Activated CD4-positive, CD25-positive, alpha-beta regulatory T cell treated with anti-CD3 and anti-CD28 coated beads, Interleukin-2, amount 50 U/mL, for 24 hours (primary cell): ENCODE measurements at places on chromosomes 5 and 9.

GRCh38 chr5:159038907-159039306 lies 60.8 kb downstream of the EBF1 start:
- ATAC-seq: no peak

DNA sequence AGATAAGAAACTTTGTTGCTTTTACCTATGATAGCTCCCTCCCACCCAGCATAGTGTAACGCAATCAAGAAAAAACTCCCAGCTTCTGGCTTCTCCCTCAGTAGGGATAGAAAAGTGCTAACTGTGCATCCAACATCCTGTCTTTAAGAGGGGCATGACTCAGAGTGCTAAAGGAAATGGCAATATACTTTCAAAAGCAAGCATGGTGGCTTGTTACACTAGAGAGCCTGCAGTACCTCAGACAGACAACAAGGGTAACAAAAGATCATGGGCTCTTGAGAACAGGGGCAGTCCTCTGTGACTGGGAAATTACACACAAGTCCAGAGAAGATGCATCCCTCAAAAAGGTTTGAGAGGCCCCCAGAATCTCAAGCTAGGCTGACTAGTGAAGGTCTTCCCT lies 37.8 kb downstream of the PRELID2 start:
- ATAC-seq: no peak

GRCh38 chr9:18061856-18062255 lies 412.1 kb upstream of the ADAMTSL1 start:
- ATAC-seq: no peak

- no peak for ATAC-seq
These were observed 53.0 kb upstream of the SIMC1 start for GRCh38 chr5:176185133-176185733.

- no peak for ATAC-seq
These were observed 51.9 kb downstream of the LMX1B start for GRCh38 chr9:126665644-126666035.

DNA sequence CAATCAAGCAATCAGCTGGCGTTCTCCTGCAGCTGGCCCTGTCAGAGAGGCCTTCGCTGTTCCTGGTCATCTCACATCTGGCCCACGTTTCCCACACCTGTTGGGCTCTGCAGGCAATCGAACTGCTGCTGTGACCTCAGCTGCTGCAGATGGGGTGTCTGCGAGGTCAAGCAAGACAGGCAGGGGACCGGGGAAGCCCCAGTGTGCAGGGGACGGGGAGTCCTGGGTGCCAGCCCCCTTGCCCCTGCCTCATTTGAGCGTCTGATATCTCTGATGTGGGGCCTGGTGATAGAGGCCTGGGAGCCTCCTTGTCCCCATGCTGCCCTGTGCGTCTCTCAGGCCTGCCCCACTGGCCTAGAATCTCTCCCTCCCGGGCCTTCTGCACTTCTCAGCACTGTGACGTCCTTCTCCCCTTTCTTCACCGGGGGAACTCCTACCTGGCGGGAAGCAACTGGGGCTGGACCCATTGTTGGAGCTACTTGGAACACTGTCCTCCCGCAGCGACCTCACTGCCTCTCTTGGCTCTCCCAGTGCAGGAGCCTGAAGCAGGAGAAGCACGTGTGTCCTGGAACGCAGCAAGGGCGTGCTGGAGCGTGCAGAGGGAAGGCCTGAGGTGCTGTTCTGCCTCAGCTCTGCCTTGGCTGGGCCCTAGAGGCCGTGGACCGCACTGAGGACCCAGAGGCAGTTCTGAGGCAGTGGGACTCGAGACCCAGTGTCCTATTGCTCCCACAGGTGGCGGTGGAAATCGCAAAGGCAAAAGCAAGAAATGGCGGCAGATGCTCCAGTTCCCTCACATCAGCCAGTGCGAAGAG lies 3.9 kb downstream of the GRK6 start:
- no peak for ATAC-seq

GRCh38 chr5:7878381-7878873 lies 9.5 kb downstream of the MTRR start:
- ATAC-seq: peak; percentile 68

GRCh38 chr5:16536246-16536645 lies 70.6 kb upstream of the ZNF622 start:
- no peak for ATAC-seq

- no peak for ATAC-seq
These were observed 7.3 kb downstream of the FCN2 start for GRCh38 chr9:134887686-134888602.

DNA sequence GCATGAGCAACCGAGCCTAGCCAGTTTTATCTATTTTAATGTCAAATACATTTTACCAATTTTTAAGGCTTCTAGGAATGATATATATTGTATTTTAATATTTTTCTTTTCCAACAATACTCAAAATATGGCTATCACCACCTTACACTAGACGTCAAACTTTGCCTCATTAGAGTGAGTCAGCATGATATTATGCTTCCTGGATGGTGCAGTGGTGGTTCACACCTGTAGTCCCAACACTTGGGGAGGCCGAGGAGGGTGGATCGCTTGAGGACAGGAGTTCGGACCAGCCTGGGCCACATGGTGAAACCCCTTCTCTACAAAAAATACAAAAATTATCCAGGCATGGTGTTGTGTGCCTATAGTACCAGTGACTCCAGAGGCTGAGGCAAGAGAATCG lies 7.3 kb upstream of the CDC14B start:
- no peak for ATAC-seq

DNA sequence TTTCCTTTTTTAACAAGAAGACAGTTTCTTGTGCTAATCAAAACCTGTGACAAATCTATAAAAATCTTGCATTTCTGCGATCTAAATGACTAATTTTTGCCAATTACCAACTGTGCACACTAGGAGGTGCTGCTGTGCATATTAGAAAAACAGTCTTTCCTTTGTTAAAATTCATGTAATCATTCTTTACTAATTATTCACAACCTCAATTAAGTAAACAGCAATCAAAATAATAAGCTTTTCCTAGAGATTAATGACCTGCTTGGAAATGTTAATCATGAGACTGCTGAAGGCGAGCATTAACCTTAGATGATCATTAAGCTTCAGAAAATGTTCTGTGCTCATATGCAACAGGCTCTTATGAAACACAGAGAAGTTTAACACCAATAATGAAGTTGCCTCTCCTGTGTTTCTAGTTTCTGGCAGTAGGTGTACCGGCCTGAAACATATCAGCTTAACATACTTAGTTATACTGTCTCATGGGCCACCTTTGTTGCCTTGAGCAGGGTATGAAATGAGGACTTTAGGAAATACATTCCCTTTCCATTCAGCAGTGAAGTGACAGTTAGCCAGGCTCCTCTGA lies 17.7 kb downstream of the RFESD start:
- ATAC-seq: no peak

- no peak for ATAC-seq
These were observed 150.3 kb downstream of the GPBP1 start for GRCh38 chr5:57324181-57324580.

- no peak for ATAC-seq
These were observed 99.1 kb downstream of the ADAMTS6 start for GRCh38 chr5:65382582-65382981.

DNA sequence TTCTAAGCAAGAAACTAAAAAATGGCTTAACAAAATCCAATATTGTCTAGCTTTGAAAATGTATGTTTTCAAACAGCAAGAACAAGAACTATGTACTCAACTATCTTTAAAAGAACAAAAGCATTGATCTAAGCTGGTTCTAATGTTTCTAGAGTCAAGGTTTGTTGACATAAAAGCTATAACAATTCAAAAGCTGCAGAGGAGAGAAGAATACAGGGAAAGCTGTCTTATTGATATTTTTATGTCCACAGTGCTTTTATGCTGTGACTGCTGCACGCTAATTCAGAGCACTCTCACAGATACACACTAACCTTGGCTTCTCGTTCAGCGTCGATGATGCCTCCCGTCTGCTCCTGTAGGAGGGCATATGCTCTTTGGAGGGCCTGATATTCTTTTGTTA lies 129.5 kb upstream of the DPYSL3 start:
- no peak for ATAC-seq

GRCh38 chr9:91043811-91044175 lies 242.2 kb downstream of the SYK start:
- ATAC-seq: no peak

- no peak for ATAC-seq
These were observed 40.4 kb downstream of the EXD3 start for GRCh38 chr9:137382444-137383080.

DNA sequence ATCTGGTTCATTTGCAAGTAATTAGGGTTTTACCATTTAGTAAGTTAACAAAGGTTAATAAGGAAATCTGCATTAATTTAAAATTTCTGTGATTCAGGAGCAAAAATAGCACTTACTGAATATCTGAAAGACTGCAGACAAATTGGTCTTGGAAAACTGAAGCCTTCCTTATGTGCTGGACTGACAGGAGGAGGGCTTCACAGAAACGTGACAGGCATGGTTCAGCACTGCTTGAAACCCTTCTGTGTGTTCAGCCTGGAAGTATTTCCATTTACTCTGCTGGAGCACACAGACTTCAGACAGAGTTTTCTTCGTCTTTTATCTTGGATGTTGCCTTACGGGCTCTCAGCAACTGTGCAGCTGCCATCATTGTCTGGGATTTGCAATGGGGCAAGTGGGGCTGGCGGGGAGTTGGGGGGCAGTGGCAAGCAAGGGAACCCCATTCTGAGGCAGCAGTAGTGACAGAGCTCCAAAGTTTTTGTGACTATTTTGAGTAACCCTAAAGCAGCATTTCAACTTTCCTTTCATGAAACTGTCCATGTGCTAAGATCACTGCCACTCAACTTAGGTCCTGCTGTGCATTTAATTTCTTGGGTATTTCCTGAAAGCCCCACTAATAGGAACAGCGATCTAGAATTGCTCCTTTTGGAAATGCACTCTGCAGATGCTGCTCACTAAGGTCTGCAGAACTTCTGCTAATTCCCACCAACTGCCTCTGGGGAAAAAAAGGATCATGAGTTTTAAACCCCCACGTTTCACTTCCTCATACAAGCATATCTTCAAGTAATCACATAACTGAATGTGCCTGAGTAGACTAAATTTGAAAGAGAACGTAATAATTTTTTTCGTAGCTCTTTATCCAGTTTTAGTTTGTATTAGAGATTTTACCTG lies 56.6 kb downstream of the KCNN2 start:
- ATAC-seq: no peak

DNA sequence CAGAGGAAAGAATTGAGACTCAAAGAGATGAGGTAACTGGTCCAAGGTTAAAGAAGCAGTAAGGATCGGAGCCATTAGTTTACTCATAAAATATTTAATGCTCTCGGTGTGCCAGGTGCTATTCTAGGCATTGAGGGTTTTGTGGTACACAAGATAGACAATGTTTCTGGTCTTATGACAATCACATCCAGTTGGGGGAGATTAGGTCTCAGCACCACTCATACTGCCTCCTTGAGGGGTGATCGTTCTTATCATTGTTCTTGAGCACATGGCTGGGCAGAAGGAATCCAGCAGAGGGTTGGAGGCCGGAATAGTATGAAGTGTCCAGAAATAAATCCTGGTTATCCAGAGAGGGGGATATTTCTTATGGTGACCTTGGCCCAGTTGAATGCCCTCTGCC lies 40.7 kb upstream of the LCP2 start:
- no peak for ATAC-seq

DNA sequence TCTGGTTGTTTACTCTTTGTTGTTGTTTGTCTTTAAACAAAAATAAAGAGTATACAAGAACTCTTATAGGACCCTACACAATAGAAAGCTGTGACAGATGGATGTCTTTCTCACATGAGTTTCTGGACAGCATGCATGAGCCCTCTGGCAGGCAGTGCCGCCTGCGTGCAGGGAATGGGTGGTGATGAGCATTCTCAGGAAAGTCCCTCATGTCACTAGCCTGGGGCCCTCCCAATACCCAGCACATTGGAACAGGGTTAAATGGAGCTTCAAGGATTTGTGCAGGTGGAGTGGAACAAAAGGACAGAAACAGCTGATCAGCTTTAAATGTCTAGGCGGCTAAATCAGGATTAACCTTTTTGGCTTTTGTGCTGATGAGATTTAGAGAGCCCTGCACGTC lies 181.0 kb upstream of the CD180 start:
- no peak for ATAC-seq

GRCh38 chr5:81245871-81246235 lies 12.7 kb downstream of the CKMT2 start:
- ATAC-seq: no peak

DNA sequence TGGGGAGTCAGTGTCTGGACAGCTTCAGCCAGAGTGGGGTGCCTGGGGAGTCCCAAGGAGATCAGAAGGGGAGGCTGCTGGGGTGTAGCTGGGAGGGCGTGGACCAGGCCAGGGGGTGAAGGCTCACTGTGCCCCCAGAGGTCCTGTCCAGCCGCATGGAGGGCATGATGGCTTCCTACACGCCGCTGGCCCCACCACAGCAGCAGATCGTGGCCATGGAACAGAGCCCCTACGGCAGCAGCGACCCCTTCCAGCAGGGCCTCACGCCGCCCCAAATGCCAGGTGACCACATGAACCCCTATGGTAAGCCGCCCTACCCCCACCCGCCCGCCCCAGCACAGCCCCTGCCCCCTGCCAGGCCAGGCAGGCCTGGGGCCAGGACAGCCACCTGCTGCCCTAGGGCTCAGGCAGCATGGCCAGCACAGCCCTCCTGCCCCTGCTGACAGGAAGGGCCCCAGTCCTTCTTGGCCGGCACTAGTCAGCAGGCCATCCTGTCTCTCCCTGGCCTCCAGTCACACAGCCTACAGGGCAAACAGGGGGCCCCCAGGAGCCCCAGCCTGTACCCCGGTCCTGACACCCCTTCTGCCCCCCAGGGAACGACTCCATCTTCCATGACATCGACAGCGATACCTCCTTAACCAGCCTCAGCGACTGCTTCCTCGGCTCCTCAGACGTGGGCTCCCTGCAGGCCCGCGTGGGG lies 82.1 kb downstream of the LMX1B start:
- no peak for ATAC-seq

DNA sequence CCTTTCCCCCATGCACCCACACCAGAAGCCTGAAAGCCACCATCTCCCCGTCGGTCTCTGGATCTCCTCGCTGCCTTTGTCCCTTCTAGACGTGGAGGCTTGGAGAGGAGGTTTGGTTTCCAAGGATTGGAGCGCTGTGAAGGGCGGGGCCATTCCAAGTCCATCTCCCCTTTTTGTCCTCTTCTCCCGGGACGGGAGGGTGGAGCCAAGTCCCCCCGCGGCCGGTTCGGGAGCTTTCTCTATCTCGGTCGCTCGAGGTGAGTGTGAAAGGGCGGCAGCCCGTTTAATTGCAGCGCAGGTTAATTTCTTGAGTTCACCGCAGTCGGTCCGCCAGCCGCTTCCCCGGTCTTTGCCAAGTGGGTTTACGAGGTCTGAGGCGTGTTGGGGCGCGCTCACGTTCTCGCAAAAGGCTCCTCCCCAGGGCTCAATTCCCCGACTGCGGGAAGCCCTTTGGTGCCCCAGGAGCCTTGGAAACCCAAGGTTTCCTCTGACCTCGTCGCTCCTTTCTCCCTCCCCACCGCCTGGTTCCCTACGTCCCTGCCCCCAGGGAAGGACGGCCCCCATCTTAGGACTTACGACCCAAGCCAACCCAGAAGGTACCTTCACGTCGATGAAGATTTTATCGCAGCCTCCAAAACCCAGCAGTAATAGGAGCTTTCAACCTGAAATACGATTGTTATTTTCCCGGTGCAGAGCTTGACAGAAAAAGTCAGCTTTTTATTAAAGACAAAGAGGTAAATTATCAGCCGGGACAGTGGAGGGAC lies 2.8 kb upstream of the ZNF462 start:
- ATAC-seq: no peak

- ATAC-seq: no peak
These were observed 174.7 kb downstream of the WDR70 start for GRCh38 chr5:37553720-37554404.

GRCh38 chr5:178435321-178436238 lies 154.6 kb downstream of the COL23A1 start:
- no peak for ATAC-seq
